Stimulated activated CD4-positive, alpha-beta T cell treated with anti-CD3 and anti-CD28 coated beads, Interleukin-4, amount 100 ng/mL, for 24 hours (primary cell): ENCODE measurements at places on chromosomes 3 and 15.

DNA sequence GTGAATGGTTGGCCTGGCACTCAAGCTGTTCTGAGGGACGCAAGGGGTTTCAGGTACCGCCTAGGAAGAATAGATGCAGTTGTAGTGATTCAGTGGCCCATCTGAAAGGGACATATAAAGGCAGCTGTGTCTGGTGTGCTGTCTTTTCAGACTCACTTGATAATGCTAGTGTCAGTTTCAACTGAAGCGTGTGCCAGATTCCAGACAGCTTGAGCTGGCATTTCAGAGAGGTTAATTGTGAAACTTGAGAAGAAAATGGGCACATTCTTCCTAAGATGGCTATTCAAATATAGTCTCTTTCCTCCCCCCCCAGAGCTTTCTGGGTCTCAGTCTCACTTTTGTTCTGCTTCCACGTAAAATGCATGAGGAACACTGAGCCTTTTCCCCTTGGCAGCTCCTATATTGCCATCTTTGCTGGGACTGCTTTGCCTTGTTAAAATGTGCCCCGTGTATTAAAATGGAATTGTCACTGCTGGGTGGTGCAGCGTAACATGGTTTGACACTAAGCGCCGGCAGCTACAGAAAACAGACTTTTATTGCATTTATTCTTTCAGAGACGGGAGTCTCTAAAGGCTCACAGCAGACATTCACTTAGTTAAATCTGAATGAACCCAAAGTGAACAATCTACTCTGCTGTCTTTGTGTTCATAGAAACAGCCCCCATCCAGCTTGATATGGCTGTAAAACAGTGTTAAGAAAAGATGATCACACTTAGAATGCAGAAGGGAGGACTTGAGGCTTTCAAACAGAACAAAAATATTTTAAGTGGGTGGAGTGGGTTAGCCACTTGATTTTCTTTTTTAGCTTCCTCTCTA lies 478.7 kb downstream of the RBMS3 start:
- DNase-seq: no peak

GRCh38 chr3:177133860-177134815 lies 63.1 kb downstream of the TBL1XR1 start:
- DNase-seq: no peak

- DNase-seq: no peak
Observed at GRCh38 chr3:14461006-14461747, 58.8 kb downstream of the SLC6A6 start.

- DNase-seq: no peak
Observed at GRCh38 chr3:140536926-140537726, 140.7 kb upstream of the TRIM42 start.

DNA sequence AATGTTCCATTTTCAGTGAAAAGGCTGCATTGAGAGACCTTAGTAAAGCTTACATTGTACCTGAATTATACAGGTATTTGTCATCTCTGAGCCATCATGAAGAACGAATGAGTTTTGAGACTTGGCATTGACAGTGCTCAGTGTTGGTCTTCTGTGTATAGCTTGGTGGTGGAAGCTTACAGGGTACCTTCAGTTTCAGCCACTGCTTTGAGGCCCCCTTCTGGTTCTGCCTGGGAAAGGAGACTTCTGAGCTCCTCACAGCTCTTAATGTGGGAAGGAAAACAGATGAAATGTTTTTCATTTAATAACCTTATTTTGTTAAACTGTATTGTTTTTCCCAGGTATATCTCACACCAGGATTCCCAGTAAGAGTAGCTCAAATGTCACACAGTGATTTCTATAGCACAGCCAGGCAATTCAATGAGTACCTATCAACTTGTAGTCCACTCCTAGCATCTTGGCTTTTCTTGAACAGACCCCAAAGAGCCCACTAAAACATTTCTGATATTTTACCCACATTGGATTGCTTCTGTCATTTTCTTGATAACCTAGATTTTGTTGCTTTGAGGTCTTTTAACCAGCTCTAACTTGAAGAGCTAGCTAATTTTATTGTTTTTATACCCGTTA lies 5.6 kb downstream of the SERPINI1 start:
- peak; percentile 16 for DNase-seq

DNA sequence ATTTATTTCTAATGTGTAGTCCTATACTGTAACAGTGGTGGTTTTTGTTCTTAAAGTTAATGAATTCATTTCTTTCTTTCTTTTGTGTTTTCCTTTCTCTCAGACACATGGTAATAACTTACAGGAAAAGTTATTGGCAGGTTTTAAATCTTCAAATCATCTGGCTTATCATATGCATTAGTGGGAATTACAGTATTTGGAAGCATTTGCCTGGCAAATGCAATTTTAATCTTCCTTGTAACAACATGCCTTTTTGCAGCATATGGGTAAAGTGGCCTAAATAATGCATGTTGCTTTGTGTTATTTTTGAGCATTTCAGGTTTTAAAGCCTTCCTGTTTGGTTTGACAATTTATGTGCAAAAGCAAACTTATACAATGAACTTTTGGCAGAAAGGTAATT lies 66.8 kb downstream of the GALK2 start:
- no peak for DNase-seq

DNA sequence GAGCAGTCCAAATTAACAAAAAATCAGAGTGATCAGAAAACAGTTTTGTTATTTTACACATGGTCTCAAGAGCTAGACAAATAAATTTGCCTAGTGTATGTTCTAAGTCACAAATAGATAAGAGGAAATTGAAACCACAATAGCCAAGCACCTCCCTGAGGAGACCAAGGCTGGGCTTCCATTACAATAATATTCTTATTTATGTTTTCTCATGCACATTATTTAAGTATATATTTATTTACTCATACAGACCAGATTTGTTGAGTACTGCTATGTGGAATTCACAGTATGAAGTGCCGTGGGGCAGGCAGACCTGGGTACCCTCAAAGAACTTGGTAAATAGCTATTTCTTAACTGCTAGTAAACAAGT lies 242.3 kb upstream of the ICE2 start:
- DNase-seq: no peak

- DNase-seq: no peak
Observed at GRCh38 chr3:8730656-8731055, 2.9 kb upstream of the CAV3 start.

DNA sequence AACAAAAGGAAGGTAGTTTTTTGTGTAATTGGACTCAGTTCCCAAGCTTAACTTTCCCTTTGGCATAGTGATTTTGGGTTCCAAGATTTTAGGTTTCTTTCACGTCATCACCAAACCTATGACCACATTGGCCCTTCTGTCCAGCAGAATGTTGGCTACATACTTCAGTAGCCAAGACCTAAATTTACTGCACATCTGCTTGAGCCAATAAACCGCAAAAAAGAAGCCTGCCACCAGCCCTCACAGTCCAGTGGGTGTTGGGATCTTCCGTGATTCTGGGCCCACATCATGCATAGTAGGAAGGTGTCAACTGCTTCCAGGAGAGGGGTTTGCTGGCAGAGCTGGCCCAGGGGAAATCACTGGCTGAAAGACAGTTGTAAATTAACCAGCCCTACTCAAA lies 57.6 kb upstream of the LIPC start:
- no peak for DNase-seq

DNA sequence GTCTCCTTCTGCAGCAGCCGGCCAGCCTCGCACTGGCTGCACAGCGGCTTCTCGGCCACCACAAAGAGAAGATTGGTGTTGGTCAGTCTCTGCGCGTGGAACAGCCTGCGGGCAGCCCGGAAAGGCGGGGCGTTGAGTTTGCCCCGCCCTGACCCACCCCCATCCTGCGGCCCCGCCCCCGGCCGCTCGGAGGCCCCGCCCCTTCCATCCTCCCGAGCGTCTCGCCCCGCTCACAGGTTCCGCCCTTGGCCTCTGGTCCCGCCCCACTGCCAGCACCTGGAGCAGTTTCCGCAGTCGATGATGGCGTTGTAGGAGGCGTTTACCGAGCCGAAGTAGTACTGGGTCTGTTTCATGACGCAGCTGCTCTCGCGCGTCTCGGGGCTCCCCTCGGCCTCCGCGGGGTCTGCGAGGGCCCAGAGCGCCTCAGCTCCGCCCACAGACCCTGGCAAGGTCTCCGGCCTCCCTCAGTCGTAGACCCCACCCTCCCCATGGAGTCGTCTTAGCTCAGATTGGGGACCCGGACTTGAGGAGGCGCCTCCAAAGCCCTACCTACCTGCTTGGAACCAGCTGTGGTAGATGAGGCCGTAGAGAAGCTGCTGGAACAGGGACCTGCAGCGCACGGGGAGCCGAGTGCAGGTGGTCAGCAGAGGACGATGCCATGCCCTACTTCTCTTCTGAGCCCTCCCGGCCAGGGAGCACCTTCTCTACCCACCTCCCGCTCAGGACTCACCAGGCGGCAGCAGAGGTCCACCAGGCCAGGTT lies 5.9 kb upstream of the TMEM115 start:
- peak; percentile 94 for DNase-seq

- DNase-seq: no peak
Observed at GRCh38 chr3:122325769-122326168, 721 bp downstream of the CSTA start.

DNA sequence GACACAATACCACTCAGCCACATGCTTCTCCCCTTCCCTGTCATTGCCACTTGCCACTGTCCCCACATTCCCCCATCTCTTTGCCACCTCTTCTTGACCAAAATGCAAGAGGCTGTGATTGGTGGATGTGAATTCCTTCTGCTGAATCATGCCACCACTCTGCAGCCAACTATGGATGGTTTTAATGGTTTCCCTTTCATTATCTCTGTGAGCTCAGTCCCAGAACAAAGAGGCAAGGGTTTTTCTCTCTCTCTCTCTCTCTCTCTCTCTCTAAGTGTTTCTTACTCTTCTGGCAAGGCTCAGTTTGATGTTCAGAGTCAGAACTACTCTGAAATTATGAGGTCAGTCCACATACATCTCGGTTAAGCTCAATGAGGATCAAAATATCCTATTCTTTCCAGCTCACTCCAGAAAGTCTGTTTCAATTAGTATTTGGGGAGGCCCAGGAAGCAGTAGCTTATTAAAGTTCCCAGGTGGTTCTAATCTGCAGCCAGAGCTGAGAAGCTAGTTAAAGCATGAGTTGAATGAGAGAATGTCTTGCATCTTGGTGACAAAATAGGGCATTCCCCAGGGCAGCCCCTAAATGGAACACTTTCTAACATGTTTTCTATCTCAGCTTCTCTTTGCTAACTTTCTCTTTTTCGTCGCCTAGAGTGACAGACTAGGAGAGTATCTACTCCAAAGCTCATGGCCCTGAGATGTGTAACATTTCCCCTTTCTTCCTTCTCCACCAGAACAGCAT lies 8.5 kb upstream of the ILDR1 start:
- no peak for DNase-seq

- no peak for DNase-seq
Observed at GRCh38 chr3:50467919-50468318, 35.5 kb downstream of the CACNA2D2 start.

DNA sequence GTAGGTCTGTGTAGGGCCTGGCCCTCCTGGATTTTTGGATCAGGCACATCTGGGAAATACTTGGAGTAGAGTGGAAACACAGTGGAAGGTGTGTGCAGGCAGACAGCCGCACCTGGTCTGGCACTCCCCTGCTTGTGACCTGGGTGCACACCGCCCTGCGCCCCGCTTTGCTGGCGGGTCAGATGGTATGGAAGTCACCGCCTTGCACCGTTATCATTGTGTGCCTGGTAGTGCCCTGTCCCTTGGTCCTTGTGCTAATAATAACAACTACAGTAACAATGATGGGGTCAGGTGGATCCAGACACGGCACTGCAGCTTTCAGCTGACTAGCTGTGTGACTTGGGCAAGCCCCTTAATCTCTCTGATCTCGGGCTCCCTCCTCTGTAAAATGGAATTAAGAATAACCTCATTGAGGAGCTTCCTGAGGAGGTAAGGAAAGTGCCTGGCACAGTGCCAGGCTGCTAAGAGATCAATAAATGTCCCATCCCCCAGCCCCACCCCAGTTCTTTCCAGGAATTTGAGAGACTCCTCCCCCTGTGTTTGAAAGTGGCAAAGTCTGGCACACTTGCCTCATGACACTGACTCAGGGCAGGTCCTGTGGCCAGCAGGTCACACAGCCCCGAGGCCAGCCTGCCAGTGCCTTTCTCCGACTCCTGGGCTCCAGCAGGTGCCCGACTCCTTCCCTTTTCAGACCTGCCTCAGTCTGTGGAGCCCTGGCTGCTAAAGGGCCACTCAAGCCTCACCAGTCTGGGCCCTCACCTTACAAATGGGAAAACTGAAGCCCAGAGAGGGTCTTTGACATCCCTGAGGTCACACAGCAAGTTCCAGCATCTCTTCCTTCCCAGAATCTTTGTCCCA lies 9.8 kb downstream of the ISG20 start:
- peak; percentile 15 for DNase-seq

DNA sequence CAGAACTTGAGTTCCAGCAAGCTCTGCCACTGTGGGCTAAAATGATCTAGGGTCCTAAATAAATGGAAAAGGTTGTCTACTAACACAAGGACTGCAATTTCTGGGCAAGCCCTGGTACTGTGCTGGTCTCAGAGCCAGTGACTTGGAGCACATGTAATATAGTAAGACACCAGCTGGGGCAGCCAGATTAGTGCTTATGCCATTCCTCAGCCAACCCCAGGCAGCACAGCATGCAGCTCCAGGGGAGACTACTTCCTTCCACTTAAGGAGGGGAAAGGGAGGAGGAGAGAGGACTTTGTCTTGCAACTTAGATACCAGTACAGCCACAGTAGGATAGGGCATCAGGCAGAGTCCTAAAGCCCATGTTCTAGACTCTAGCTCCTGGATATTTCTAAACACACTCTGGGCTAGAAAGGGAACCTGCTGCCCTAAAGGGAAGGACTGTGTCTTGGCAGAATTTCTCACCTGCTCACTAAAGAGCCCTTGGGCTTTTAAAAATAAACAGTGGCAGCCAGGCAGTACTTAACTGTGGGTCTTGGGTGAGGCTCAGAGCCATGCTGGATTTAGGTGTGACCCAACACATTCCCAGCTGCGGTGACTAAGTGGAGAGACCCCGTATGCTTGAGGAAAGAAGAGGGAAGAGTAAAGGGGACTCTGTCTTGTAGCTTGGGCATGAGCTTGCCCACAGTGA lies 223.7 kb upstream of the BCHE start:
- DNase-seq: no peak

- DNase-seq: peak; percentile 86
Observed at GRCh38 chr15:75202251-75203016, 752 bp downstream of the C15orf39 start.

DNA sequence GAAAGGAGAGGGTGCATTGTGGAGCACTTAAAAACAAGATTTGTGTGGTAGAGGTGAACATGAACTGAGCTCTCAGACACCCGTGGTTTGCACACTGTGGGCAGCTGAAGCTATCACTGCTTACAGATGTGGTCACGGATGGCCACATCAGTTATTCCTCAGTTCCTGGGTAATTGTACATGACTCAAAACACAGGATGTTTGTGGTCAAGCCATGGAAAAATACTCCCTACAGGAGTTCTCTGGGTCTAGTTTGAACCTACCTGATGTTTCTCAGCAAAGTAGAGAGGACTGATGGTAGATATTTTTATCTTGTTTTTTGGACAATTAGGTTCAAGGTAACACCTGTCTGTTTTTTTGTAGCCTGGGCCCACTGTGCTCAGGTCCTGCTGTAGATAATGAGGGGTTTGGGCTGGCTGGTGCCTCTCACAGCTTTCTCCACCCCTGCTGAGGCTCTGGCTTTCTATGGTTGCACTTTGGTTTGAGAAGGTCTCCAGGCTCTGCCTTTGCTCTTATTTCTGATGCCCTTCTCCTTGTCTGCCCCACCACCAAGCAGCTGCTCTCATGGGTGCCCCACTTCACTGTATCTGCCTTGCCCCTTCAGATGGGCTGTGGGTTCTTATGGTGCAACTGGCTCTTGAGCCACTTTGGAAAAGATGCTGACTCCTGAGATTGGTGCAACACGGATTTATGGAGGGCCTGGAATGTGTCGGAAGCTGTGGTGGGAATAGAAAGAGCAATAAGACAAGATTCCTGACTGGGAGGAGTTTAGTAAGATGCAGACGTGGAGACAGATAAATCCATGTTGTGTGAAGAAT lies 40.1 kb downstream of the CDCP1 start:
- peak; percentile 77 for DNase-seq

- DNase-seq: peak; percentile 20
Observed at GRCh38 chr15:70447928-70448698, 315.2 kb downstream of the UACA start.
